CD4-positive, alpha-beta T cell treated with Interleukin-1 beta for 1 hour (primary cell): ENCODE measurements at places on chromosomes 12 and 14.
A peak's percentile ranks its signal among the peaks of the same experiment; 100 is the strongest.

- peak; percentile 76 for DNase-seq
Observed at GRCh38 chr12:51531978-51532497, 59.0 kb upstream of the SCN8A start.

DNA sequence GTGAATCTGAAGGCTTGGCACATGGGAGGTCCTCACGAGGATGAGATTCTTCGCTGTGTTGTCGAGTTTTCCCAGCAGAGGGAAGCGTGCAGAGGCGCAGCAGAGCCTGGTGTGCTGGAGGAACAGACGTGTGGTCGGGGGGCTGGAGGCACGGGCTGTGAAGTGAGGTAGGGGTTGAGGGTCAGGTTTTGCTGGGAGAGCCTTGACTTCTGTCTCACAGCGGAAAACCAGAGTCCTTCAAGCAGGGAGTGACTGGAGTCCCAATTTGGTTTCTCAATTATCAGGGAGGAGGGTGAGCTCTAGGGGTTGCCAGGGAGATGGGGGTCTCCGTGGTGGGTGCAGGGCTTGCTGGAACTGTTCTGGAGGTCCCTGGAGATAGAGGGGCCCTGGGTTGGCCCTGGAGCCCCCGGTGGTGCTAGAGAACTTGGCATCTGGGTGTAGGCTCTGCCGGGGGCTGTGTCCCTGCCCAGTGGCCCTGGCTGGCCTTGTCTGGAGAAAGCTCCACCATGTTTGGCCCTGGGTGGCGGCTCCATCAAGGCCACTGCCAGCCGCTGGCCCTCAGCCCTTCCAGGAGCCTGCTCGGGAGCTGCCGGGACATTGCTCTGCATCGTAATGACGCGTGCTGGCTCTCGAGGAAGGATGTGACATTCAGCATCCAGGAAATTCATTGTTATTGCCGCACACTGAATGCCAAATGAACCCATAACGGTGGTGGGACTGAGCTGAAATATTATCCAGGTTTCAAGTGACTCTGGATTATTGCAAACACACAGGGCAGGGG, 215.7 kb downstream of the KIF26A start:
- no peak for DNase-seq

GRCh38 chr12:38490073-38490472, 173.5 kb downstream of the ALG10B start:
- DNase-seq, result no peak

GRCh38 chr12:104698871-104699270, 242.1 kb downstream of the CHST11 start:
- DNase-seq, result no peak

DNA sequence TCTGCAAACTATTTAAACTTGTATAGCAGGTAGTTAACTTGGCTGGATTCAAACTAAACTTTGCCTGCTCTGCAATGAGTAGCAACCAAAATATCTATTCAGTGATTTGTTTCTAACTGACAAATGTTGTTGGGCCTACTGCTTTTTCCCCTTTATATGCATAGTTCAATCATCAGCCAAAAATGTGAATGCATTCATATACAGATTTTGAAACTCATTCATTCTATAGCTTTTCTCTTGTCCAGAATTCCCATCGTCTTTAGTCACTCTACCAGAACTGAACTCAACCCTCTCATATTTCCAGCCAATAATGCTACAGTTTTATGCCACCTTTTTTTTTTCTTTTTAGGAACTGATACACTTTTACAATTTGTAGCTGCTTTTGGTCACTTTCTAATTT, 599.8 kb downstream of the RPL10L start:
- DNase-seq, result no peak
